ENCODE measurements at places on chromosomes 7 and 10. TPM values are rescaled to one million over a fixed set of nuclear protein-coding genes. Genes with fewer than 3 reads are reported as not detected.
A peak's percentile ranks its signal among the peaks of the same experiment; 100 is the strongest.

Gene CHST3
- total RNA-seq = 17.7 TPM

Gene SDHAF3
- 19.2 TPM for total RNA-seq

Gene C10orf53
- not detected for total RNA-seq

Gene VSIR
- total RNA-seq = 40.6 TPM

Gene ZNF775
- 4.2 TPM for total RNA-seq

DNA sequence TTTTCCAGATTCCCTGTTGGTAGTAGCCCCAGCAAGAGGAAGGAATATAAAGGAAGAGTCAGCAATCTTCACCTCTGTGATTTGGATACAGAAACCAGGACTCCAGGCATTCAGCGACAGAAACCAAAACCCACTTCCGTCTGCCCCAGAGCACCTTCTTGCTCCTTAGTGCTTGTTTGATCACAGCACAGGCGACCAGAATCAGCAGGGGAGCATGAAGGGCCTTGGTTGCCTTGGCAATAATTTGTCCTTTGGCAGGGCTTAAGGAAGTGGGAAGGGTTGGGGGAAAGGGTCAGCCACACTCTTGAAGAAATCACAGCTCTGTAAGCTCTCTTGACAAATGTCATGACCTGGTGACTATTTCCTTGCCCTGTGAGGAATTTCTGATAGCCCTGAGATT is 379.6 kb downstream of the OTUD1 start:
- DNase-seq = no peak

DNA sequence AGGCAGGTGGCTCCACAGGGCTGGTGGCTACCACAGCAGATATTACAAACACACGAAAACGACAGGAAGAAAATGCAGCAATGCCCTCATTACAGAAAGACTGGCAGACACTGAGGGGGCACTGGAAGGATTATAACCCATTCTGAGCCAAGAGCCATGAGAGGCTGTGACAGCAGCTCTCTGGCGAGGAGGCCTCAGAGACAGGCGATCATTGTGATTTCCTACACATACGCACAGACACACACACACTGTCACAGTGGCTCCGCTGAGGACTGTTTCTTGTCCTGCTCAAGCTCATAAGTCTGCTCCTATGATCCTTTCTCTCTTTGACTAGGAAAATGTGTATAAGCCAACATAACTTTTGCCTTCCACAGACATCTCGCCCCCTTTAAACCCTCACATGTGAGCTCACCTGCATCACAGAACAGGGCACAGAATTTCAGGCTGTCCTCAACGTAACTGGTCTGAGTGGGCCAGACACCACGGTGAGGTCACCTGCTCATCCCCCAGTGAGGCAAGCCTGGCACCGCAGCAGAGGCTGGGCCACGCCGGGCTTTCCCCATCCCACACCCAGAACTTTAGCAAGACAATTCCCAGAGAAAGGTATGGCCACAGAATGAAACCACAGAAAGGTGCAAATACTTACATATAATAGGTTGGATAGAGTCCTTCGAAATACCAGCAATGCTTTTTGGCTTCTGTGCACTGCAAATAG is 51.7 kb downstream of the VOPP1 start:
- no peak for DNase-seq

DNA sequence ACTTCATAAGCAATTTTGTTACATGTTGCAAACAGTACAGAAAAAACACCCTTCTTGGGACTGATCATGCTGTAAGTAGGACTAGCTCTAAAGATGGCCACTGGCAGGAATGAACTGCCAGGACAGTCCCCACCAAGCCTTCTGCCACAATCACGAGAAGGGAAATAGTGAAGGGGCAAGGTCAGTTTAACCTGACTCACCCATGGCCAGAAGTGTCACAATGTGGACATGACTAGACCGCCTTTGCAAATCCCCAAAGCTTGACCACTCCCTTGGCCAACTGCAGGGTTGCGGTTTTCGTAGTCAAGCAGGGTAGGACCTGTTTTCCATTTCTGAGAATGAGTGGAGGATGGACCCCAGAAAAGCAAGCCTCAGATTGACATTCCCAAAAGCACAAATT is 19.4 kb upstream of the FRAT2 start:
- DNase-seq = no peak

- DNase-seq = no peak
Measured at GRCh38 chr10:105827133-105827532, 1186.0 kb downstream of the SORCS3 start.

DNA sequence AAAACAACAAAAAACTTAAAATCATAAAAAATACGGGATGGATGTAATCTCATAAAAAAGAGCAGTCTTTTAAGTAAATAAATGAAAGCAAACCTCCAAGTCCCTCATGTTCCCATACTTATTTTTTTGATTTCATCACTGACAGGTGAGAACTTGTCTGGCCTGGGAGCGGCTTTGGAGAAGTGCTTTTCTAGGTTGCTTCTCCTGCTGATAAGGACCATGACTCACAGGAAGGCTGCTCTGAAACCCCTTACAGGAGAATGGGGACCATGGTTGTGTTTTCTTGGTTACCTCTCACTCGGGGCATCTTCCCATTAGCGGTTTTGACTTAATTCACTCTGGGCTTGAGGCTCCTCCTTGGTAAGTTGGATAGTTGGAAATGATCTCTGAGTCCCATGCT is 237.4 kb downstream of the CAMK1D start:
- no peak for DNase-seq

DNA sequence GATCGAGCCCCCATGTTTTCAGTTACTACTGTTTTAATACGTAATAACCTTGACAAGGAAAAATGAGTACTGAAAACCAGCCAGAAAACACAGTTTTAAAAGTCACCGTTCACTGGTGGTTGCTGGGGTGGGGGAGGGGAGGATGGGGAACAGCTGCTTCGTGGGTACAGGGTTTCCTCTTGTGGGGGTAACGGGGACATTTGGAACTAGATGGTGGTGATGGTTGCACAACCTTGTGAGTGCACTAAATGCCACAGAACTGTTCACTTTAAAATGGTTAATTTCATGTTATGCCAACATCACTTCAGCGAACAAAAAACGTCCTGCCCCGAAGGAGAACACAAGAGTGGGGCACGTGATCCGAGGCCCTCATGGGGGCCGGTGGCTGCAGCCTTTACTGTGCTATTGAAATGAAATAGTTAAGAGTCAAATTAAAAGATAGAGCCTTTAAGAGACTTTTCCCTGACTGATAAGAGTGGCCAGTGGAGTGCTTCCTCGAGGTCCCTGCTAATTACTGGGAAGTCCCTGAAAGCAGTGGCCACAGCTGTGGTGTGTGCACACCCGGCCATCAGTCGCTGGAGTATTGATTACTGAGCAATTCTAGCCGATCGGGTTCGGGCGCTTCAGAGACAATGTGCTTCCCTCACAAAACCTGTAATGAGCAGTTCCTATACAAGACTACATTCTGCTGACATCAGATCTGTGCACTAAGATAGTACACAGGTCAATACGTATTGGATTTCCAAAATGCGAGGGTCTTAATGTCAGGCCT is 80.3 kb downstream of the EBF3 start:
- no peak for DNase-seq

DNA sequence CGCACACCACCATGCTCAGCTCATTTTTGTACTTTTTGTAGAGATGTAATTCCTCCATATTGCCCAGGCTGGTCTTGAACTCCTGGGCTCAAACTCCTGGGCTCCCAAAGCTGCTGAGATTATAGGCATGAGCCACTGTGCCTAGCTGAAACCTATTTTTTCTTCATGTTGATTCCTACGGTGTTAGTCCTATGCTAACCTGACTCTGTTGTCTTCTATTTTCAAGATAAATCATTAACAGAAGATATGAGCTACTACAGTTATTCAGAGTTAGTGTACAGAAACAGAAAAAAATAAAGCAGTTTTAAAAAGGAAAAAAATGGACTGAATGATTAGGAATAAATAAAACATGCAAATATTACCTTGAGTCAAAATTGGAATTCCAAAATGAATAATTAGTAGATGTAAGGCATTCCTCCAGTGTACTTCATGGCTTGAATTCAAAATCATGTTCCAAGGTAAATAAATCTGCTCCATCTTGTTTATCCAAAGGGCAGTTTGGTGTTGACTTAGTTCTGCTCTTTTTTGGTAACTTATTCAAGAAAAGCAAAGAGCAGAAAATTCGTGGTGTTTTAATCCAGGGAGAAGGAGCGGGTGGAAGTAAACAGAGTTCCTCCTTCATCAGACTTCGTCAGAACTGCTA is 185.8 kb downstream of the CACNB2 start:
- no peak for DNase-seq

GRCh38 chr10:5396556-5397300 is 7.9 kb downstream of the TUBAL3 start:
- DNase-seq = no peak

DNA sequence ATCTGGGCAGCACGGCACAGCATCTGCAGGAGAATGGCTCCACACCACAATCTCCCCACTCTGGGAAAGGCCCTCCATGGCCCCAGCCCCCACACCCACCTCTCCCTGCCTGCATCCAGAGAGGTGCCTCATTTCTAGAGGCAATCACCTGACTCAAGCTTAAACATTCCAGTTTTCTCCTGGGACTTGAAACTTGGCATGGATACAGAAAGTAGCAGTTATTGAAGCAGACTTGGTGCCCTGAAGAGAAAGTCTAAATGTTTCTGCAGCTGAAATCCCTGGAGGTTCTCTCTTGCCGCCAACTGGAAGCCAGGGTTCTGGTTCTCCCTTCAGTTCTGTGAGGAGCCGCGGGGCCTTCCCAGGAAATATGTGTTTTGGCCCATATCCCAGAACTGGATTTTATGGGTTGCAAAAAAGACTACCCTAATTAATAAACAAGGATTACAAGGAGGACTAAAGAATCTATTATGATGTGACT is 122.8 kb downstream of the SKIDA1 start:
- DNase-seq = no peak

- DNase-seq = no peak
Measured at GRCh38 chr10:131635564-131636015, 265.2 kb upstream of the PPP2R2D start.

GRCh38 chr7:157719705-157720655 is 383.2 kb downstream of the DNAJB6 start:
- DNase-seq = no peak

- DNase-seq = peak; percentile 84
Measured at GRCh38 chr10:69087590-69088470, at the start of gene SRGN. Gene SRGN (plus strand): TSS chr10:69088103. CDS start chr10:69088158, 55 bp downstream.
